Sciatic nerve (tissue), 2 donors: ENCODE measurements at places on chromosomes 6 and 20.

DNA sequence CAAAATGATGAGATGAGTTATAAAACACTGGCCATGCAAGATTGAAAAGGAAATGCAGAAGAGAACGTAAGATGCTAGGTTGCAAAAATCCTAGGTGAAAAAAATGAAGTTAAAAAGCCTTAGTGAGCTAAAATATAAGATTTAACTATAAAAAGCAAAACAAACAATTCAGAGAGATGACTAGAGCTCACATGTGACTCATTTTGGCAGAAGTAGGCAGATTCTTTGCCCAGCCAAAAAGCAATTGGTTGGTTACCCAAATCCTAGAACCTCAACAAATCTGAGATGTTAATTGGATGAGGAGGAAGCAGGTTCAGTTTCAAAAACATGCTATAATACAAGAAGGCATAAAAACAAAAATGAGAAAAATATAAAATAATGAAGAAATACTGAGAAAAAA, 249.1 kb downstream of the OGFRL1 start:
- DNase-seq: no peak

DNA sequence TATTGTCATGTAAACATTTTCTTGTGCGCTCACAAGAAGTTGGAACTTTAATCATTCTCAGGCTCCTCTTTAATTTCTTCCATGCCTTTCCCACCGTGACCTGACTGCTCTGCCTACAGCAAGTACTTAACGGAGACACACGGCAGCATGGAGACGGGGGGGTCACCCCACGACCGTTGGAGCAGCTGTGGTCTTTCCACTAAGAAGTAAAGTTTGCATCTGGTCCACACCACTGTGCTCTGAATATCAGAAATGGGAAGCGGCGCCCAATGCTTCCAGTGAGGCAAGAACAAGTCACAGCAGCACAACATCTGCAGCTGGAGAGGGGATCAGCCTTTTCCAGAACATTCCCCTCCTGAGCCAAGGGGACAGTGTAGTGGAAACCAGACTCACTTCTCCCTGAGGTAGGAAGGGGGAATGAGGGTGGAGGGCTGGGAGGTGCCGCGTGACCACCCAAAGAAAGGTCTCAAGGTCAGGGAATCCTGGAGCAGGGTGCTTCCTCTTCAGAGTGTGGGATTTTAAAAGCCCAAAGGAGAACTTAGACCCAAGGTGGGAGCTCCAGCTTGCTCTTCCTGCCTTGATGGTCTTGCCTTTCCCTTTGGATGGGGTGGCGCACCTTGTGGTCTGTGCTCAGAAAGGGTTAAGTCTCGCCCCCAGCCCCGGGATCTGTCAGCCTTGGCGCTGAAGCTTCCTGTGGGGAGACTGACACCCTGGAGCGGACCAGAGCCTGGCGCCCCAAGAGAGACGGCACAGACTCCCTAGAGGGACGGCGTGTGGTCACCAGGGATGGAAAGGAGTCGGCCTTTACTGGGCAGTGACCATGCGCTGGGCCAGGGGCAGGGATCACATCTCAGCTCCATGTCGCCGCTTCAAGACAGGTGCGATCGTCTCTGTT, 25.6 kb upstream of the SMOC2 start:
- no peak for DNase-seq

DNA sequence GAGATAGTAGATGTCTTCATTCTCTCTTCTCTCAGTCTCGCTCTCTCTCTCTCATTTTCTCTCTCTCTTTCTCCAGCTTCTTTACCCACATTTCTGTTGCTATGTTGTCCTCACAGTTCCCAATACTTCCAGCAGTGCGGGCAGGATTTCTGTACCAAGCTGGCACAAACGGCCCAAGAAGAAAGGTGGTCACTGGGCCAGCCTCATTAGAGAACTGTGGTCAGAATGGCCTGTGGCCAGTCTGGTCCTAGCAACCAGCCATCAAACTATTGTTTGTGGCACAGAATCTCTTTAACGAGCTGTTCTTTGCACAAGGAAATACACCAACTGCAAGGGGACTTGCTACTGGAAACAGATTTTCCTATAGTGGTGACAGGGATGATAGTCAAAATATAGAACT, 81.3 kb downstream of the SEL1L2 start:
- no peak for DNase-seq

- peak; percentile 48 for DNase-seq
These were observed 1089.3 kb upstream of the DEFB115 start for GRCh38 chr20:30168025-30168799.

DNA sequence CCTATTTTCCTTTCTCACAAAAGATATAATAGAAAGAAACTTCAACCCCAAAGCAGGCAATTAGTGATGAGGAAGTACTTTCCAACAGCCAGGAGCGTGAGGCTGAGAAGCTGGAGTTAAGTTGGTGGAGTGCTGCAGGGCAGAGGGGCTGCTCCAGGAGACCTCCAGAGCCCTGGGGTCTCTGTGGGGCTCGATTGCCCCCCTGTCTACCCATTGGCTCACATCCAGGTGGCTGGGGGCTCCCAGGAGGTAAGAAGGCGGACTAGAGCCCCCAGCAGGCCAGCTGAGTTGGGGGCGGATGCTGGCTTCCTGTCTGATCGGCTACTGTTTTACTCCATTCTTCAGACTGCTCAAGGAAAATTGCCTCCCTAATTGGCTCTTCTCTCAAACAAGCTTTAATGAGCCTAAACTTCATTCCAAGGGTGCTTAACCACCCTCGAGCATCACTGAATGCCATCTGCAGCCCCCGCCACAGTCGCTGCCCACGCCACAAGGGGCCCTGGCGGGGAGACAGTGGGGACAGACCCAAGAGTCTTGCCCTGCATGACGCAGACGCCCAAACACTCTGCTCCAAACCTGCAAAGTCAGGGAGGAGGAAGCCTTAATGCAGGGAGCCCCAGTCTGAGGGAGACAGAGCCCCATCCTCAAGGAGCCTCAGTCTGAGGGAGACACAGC, 78.6 kb downstream of the MDGA1 start:
- DNase-seq: no peak

GRCh38 chr6:26241033-26241895, 123.7 kb upstream of the BTN3A2 start:
- DNase-seq: no peak

DNA sequence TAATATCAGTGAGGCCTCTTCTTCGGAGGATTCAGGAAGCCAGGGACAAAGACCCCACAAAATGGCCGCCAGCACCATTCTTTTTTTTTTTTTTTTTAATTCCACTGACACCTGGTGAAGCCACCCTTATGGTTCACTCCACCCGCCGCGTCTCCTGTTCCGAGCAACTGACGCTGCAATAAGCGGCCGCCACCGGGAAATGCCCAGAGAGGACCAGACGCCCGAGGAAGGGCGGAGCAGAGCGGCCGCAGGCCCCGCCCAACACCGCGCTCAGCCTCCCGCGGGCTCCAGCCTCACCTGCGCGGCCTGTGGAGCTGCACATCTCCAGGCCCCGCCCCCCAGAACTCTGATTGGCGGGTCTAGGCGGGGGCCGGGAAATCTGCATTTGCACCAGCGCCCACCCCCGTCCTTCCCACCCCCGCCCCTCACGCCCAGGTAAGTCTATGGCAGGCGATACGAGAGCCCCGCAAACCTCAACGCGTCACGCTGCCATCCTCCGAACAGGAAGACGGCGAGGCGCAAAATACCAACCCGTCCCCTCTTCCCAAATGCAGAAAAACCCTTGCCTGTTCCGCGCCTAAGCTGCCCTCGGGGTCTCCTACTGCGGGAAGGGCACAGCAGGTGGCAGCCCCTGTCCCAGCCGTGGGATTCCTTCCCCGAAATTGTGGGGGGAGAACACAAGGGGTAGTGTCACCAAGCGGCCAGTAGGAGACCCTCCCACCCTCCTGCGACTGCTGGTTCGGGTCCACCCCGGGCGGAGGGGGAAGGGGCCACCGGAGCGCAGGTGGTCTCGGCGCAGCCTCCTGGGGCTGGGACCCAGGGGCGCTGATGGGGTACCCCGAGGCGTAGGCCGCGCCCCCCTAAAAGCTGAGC, 960 bp downstream of the ATP9A start:
- peak; percentile 78 for DNase-seq

DNA sequence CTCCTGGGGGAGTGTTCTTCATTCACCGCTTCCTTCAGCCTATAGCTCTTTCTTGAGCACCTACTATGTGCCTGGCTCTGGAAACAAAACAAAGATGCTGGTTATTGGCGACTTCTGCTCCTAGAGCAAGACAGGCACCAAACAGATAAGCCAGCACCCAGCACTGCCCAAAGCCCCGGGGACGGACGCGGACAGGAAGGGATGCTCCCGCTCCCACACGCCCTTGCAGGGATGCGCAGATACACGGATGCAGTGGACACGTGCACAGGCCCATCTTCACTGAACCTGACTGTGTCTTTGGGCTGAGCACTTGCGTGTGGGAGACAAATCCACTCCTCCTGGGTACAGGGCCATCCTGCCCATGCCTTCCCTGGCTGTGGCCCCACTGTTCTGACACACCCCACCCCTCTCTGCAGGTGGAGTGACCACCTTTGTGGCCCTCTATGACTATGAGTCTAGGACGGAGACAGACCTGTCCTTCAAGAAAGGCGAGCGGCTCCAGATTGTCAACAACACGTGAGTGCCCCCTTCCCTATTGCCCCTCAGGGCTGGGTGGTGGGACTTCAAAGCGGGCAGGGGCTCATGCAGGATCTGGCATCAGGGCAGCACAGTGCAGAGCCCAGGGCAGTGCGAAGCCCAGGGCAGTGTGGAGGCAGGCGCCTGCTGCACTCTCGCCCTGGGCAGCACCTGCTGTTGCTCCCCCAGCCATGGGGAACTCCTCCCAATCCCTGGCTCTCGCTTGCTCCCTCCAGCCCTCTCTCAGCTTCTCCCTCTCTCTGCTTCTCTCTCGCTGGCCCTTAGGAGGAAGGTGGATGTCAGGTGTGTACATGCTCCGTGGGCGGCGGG, 39.9 kb downstream of the SRC start:
- DNase-seq: peak; percentile 56

DNA sequence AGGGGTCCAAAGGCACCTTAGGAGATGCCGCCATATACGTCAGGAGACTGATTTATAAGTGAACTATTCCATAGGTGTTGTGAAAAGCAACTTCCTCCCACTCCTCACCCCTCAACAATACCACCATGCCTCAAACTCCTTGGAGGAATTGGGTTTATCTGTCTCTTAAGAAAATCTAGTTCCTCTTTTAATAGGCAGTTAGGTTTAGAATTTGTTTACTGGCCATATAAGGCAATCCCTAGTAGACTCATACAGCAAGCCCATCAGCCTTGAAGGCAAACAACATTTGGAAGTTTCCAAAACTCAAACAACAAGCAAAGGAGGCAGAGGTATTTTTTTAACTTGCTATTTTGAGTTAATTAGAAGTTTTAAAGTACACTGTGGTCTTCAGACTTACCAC, 66.1 kb downstream of the PRND start:
- no peak for DNase-seq

DNA sequence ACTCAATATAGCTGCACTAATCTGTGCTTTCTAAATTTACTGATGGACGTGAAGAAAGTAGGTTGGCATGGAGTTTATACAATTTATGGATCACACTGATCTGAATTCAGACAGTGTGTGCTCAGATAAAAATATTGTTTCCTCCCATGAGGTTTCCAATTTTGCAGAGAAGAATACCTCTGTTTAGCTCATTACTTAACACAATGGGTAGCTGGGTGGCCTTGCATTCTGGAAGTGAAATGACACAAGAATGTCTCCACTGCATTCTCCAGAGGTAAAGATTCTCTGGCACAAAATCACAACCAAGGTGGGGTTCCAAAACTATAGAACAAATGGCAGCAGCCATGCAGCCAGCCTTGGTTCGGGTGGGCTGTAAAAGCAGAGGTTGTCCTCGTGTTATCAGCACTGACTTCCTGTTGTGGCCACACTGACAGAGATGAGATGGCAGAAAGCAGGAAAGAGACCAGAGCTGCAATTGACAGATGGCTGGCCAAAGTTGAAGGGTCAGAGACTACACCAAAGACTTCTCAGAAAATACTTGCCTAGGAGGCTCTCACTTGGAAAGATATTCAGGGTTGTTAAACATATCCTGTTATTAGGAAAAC, 50.2 kb downstream of the HDAC2 start:
- DNase-seq: no peak

DNA sequence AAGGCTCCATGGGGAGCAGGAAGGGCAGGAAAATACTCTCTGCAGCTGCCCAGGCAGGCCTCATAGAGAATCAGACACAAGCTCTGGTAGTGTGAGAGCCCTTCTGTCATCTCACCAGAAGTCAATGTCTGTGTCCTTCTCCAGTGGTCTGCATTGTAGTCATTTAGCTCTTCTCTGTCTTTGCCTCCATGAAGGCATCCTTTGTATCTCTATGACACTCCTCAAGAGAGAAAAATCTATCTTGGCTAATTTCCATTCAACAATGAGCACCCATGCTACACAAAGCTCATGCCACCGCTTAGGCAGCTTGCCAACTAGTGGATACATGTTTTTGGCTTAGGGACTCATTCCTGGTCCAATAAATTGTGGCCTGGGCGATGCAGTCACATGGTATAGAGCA, 92.1 kb downstream of the RNF217 start:
- DNase-seq: no peak

GRCh38 chr6:21377356-21377755, 216.2 kb upstream of the SOX4 start:
- DNase-seq: no peak

- DNase-seq: peak; percentile 13
These were observed 276.5 kb downstream of the CDC5L start for GRCh38 chr6:44663860-44664634.

DNA sequence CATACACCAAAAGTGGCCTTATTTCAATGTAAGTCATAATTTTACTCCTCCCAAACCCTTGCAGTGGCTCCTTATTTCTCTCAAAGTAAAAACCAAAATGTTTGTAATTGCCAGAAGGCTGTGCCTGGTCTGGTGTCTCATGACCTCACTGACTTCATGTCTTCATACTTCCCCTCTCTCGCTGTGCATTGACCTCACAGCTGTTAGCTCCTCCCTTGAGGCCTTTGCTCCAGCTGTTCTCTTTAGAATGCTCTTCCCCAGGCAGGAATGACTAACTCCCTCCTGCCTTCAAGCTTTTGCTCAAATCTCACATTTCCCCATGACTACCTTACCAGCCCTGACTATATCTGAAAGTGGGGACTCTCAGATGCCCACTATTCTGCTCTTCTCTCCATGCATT, 83.3 kb downstream of the MTFR2 start:
- DNase-seq: no peak

DNA sequence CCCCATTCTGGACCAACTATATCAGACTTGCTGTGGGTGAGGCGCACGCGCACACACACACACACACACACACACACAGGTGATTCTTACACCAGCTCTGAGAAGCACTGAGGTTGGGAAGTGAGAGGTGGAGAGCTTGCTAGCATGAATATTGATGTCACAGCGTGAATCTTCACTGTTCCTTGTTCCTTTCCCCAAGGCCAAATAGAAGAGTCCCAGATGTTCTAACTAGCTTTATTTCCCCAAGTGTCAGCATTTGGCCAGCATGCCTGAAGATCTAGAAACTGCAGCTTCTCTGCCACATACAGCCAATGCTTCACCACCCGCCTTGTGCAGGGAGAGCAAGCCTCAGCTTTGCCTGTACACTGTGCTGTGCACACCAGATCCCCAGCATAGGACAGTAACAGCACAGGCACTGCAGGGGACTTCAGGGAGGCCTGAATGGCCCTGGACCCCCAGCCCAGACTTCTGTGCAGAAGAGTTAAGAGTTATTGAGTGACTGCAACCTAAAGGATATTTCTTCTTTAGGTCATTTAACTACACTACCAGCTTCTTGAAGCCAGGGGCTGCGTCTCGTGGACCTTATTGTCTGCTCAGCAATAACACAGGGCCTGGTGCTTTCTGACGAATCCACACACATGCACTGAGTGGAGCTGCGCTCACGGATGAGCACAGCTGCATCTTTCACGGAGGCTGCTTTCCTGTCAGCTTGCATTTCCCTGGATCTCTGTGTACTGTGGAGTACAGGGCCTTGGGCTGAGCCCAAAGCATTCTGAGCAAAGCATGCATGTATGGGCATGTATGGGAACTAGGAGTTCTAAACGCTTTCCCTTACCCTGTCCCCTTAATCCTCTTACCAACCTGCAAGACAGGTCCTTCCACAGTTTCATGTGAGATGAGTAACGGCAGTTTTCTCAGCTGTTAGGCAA, 13.9 kb upstream of the CD93 start:
- DNase-seq: no peak
